NCI-H524 (cell line): ENCODE measurements at places on chromosomes 16 and 17.
A peak's percentile ranks its signal among the peaks of the same experiment; 100 is the strongest.

DNA sequence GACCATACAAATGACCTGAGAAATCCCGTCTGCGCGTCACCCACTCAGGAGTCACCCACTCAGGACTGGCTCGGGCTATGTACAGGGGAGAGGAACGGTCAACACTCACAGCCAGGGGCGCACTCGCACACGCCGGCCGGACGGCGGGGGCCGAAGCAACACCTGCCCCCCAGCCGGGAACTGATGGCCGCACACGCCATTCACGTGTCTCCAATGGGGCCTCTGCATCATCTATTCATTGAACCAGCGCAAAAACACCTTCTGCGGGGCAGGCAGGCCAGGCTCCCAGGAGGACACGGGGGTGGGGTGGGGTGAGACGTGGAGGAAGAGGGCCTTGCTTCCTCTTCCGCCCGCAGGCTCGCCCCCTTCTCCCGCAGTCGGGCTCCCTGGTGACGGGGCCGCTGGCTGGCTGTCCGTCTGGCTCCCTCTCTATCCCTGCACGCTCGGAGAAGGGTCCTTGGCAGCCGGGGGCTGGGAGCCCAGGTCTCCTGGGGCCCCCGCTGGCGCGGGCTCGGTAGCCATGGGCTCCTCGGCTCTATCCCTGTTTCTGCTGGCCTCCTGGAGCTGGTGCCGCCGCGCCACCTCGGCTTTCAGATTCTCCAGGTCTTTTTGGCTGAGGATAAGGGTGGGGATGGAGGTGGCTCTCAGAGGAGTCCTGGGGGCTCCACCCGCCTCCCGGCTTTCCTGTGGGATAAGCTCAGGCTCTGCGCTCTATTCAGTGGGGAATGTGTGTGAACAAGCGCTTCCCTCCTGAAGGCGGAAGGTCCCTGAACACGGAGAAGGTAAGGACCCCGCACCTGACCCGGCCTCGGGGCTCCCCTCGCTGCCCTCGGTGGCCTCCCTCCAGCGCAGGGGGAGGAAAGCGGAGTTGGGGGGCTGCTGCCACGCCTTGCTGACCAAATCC lies 21.1 kb downstream of the CLUH start:
- no peak for DNase-seq

DNA sequence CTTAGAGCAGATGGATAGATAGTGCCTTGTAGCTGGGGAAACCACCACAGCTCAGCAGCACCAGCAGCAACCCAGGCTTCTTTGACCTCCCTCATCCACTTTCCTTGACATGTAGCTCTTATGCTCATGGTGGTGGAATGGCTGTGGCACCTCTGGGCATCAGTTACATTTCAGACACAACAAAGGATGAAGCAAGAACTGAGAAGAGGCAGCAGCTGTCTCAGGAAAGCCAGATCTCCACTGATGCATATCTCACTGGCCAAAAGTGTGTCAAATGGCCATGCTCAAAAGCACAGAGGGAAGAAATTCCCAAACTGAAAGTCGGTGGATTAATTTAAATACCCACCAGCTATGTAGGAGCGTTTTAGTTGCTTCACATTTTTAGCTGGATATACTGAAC lies 671.4 kb upstream of the SALL1 start:
- DNase-seq = no peak

- no peak for DNase-seq
Measured at GRCh38 chr16:1615761-1616160, 3.6 kb downstream of the CRAMP1 start.

DNA sequence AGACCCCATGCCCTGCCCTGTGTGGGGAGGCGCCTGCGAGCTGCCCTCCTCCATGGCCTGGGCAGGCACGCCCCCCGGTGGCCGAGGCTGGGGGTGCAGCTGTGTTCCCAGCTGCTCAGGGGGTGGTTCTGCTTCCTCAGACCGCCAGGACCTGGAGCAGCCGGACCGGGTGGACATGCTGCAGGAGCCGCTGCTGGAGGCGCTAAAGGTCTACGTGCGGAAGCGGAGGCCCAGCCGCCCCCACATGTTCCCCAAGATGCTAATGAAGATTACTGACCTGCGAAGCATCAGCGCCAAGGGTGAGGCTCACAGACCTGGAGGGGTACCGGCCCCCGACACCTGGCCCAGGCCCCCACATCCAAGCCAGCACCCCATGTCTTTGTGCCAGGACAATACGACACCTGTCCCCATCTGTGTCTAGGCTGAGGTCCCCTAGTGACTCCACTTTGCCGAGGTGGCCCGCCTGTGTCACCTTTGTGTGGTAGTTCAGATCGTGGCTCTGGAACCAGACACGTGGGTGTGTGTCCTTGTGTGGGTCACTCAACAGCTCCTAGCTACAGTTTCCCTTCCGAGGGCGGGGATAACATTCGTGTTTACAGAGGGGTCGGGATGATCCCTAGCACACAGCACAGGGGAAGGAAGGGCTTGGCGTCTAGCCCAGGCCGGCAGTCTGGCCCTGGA lies 9.3 kb downstream of the GJD3 start:
- peak; percentile 61 for DNase-seq

GRCh38 chr17:67082107-67082506 lies 37.8 kb downstream of the CACNG1 start:
- no peak for DNase-seq

DNA sequence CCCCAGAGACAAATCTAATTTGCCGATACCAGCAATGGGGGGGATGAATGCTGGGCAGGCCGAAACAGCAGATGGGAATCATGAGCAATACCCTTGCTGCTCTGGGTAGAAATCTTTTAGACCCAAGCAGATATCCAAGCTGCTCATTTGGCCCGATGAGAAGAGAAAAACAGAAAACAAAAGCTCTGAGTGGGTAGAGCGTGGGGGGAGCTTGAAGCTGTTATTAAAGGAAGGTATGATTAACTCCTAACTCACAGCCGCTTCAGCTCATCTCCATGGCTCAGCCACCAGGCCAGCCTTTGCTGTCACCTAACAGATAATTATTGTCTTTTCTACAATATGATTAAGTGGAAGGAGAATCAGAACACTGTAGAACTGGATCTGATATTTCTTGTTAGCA lies 58.3 kb downstream of the VPS35L start:
- DNase-seq = no peak

DNA sequence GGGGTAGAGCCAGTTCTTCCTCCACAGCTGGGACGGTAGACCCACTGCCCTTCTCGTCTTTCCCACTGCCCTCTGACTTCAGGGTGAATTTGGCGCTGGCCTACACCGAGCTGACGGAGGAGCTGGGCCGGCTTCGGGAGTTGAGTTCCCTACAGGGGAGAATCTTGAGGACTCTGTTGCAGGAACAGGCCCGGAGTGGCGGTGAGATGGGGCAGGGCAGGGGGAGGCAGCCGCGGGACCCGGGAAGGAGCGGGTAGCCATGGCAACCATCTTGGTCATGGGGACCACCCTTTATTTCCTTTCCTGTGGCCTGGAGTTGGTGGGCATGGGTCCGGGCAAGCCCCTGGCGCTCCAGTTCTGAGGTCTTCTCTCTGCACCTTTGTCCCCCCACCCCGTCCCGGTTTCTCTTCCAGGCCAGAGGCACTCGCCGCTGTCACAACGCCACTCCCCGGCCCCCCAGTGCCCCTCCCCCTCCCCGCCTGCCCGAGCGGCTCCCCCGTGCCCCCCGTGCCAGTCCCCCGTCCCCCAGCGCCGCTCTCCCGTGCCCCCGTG lies 14.4 kb downstream of the TBKBP1 start:
- no peak for DNase-seq

DNA sequence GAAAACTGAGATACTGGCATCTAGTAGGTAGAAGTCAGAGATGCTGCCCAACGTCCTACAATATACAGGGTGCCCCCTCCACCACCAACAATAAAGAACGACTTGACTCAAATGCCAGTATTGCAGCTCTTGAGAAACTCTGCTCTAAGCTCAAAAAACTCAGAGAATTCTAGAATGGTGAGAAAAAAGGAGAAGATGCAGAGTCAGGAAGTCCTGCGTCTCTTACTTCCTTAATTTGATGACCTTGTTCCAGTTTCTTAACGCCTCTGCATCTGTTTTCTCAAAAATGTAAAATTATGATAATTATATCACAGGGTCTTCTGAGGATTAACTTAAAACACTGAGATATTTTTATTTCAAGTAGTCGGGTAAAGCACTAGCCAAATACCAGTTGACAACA lies 1.7 kb upstream of the HSBP1 start:
- DNase-seq = no peak

- no peak for DNase-seq
Measured at GRCh38 chr17:35716173-35716572, 15.3 kb upstream of the RASL10B start.

- DNase-seq = no peak
Measured at GRCh38 chr17:2949469-2950044, 113.8 kb downstream of the OR1D5 start.

GRCh38 chr17:45144199-45145034 lies 3.9 kb upstream of the HEXIM1 start:
- no peak for DNase-seq

DNA sequence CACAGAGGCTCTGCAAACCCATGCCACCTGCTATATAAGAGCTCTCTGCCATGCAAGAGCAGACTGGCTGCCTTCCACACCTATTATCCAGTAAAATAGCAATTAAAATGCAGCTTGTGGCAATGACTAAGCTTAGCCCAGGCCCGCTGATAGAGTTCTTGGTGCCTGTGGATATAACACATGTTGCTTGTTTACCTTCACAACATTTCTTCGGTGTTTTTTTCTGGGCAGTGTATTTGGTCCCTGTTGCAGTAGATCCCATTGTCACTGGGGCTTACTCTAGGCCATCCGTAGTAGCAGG lies 63.5 kb downstream of the SPECC1 start:
- no peak for DNase-seq

GRCh38 chr17:10118788-10119130 lies 79.6 kb downstream of the GAS7 start:
- DNase-seq = peak; percentile 97

- DNase-seq = no peak
Measured at GRCh38 chr17:39702901-39703893, 3.3 kb downstream of the ERBB2 start.

- DNase-seq = no peak
Measured at GRCh38 chr16:14360326-14361037, 269.6 kb downstream of the PARN start.

DNA sequence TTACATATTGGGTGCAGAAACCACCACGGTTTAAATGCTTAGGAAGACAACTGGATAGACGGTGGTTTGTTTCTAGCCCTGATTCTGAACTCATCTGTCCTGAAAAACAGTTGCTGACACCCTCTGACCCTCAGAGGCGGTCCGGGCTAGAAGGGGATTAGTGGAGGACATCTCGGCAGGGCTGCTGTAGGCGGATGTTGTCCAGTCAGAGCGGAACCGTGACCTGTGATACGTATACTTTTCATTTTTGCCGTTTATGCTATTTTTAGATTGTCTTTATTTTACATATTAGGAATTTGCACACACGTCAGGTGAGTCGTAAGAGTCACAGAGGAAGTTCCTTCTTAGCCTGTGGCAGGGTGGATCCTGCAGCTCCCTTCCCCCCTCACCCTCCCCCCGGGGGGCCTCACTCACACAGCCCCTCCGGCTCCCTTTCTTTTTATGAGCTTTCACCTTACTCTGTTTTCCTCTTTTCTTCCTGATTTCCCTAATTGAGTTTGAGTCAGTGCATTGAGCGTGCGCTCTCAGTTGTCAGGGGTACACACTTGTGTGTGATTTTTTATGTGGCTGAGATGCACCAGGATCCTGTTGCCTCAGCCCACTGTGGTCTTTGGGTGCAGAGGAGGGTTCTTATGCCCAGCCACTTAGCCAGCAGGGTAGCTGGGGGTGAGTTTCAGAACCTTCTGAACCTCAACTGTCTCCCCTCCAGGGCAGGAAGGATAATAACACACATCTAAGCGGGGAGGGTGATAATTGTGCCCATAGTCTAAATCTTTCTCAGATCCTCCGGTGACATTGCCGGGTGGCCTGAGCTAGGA lies 211.1 kb upstream of the CHMP6 start:
- no peak for DNase-seq

DNA sequence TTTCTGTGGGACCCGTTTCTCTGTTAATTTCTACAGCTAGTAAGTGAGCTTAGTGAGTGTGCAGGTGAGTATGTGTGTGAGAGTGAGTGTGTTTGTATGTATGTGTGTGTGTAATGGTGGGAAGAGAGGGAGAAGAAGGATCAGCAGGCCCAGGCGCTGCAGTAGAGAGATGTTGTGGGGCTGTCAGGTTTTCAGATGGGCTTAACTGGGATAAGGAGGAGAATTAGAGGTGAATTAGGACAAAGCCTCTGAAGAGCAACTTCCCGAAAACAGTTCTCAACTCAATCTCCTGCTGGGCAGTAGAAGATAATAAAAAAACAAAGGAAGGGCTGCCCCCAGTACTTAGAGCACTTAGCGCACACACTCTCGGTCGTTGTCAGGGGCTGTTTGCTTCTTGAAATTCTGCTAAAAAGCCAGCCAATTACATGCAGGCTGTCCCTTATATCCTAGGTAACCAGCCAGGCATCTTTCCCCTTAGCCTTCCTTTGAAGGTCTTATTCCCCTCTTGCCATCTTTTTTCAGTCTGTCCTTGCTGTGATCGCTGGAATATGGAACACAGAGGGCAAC lies 63.4 kb downstream of the CLEC16A start:
- peak; percentile 51 for DNase-seq

- DNase-seq = no peak
Measured at GRCh38 chr16:49332589-49333258, 40.9 kb upstream of the C16orf78 start.

GRCh38 chr17:45130681-45131615 lies 1.4 kb downstream of the PLCD3 start:
- peak; percentile 45 for DNase-seq

DNA sequence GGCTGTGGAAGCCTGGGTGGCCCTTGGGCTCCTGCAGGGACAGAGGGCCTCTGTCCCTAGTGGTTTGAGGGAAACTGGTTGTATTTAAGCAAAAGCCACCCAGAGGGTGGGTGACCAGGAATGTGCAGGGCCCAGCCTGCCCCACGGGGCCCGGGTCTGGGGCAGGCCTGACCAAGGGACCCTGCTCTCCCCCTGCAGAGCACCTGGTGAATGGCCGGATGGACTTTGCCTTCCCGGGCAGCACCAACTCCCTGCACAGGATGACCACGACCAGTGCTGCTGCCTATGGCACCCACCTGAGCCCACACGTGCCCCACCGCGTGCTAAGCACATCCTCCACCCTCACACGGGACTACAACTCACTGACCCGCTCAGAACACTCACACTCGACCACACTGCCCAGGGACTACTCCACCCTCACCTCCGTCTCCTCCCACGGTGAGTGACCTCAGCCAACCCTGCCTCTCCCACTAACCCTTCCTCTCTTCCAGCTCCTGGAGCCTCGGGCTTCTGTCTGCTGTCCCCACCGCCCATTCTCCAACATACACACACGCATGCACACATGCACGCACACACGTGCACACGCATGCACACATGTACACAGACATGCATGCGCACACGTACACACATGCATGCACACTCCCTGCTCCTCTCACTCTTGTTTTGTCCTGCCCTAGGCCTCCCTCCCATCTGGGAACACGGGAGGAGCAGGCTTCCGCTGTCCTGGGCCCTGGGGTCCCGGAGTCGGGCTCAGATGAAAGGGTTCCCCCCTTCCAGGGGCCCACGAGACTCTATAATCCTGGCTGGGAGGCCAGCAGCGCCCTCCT lies 10.4 kb downstream of the GALK1 start:
- no peak for DNase-seq

GRCh38 chr16:48153774-48154173 lies 2.0 kb downstream of the ABCC12 start:
- no peak for DNase-seq

GRCh38 chr17:17545031-17545820 lies 46.3 kb downstream of the PEMT start:
- DNase-seq = no peak
